Esophagus muscularis mucosa (tissue), 4 donors: ENCODE measurements at places on chromosomes 11 and 22. TPM values are rescaled to one million over a fixed set of nuclear protein-coding genes. Genes with fewer than 3 reads are reported as not detected.

DNA sequence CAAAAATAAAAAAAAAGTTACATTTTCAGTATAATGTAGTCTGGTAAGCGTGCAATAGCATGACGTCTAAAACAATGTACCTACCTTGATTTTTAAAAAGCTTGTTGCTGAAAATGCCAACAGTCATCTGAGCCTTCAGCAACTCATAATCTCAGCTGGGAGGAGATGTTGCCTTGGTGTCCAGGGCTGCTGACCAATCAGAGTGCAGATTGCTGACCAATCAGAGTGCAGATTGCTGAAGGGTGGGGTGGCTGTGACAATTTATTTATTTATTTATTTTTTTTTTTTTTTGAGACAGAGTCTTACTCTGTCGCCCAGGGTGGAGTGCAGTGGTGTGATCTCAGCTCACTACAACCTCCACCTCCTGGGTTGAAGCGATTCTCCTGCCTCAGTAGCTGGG is 17.8 kb downstream of the ZBED4 start:
- H3K4me1 ChIP-seq: no peaks in the 10 kb centered on the region
- DNase-seq: no peak
- H3K4me3 ChIP-seq: no peak overlapping the region
- H3K36me3 ChIP-seq: no peaks in the 10 kb centered on the region

- H3K4me1 ChIP-seq: peaks cover 10% of the 10 kb centered on the region
- no peak overlapping the region for H3K4me3 ChIP-seq
- no peaks in the 10 kb centered on the region for H3K27me3 ChIP-seq
- no peak for DNase-seq
- no peaks in the 10 kb centered on the region for H3K36me3 ChIP-seq
- no peak overlapping the region for H3K27ac ChIP-seq
These were observed 5.2 kb upstream of the LAYN start for GRCh38 chr11:111535281-111535680.

GRCh38 chr11:46330154-46330553 is 17.1 kb upstream of the DGKZ start:
- H3K4me1 ChIP-seq: peaks cover 16% of the 10 kb centered on the region
- H3K4me3 ChIP-seq: no peak overlapping the region
- H3K27me3 ChIP-seq: peaks cover 9% of the 10 kb centered on the region
- H3K36me3 ChIP-seq: no peaks in the 10 kb centered on the region

The OR8U1 gene
- total RNA-seq: not detected

The SLC5A4 gene
- total RNA-seq: not detected

The CBLIF gene
- total RNA-seq: not detected
